Muscle of leg (tissue), 16 donors: ENCODE measurements at places on chromosomes 5 and 9. TPM values are rescaled to one million over a fixed set of nuclear protein-coding genes. Genes with fewer than 3 reads are reported as not detected.

The SYK gene
- 3.7 TPM for total RNA-seq

The ECM2 gene
- 16.0 TPM for total RNA-seq

The IFNA2 gene
- 0.09 TPM for total RNA-seq

The CER1 gene
- 0.22 TPM for total RNA-seq

The CDH6 gene
- total RNA-seq: 8.0 TPM

The TRIM36 gene
- 2.0 TPM for total RNA-seq

The ABLIM3 gene
- 33.2 TPM for total RNA-seq

The QRFP gene
- total RNA-seq: not detected

The DPYSL3 gene
- 87.5 TPM for total RNA-seq

The NUTM2F gene
- total RNA-seq: not detected

The TOPORS gene
- total RNA-seq: 19.8 TPM

The ADGRV1 gene
- total RNA-seq: 0.80 TPM

The EQTN gene
- total RNA-seq: 0.13 TPM

The HACD4 gene
- 1.3 TPM for total RNA-seq

The NR5A1 gene
- not detected for total RNA-seq

The DMRTA1 gene
- total RNA-seq: 0.35 TPM

The FCN2 gene
- 0.18 TPM for total RNA-seq

The PIGO gene
- 9.1 TPM for total RNA-seq

The FCN1 gene
- 2.0 TPM for total RNA-seq
